ENCODE measurements at places on chromosomes 2 and 18.

DNA sequence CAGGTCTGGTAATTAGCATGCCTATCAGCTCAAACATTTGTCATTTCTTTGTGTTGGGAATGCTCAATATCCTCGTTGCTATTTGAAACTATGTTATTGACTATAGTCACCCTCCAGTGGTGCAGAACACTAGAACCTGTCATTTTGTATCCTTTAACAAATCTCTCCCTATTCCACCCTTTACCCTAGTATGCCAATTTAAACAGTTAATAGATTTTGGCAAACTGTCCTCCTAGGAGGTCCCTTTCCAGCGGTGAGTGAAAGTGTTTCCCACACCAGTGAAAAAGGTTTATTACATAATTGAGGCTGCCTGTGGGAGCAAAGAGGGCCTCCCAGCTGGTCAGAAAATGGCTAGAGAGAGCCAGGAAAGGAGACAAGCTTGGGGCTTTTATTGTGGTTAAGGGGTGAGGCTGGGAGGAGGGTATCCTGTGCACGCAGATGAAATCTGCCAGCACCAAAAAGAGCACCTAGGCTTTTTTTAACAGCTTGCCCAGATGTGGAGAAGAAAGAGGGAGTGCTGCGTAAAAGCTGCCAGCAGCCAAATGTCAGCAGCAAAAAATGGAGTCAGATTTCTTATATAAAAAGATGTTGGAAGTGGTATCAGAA, 1.8 kb upstream of the DRC1 start:
- no peak for DNase-seq

GRCh38 chr2:42835577-42836371, 43.4 kb upstream of the HAAO start:
- DNase-seq, result no peak

GRCh38 chr2:128416109-128416785, 97.6 kb upstream of the HS6ST1 start:
- no peak for DNase-seq

- DNase-seq, result no peak
Observed at GRCh38 chr2:105324732-105325131, 4.8 kb downstream of the TGFBRAP1 start.

DNA sequence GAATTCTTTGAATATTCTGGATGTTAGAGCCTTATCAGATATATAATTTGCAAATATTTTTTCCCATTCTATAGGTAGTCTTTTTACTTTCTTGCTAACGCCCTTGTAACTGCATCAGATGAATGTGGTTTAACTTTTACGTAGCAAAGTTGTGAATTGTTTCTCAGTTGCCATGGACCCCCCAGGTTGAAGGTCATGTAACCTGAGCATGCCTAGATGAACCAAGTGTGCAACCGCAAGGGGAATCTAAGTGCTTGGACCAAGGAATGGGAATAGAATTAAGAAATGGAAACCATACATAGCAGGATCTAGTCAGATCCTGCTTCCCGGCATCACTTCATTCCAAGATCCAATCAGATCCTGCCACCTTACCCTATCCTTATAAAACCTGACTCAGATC, 65.1 kb upstream of the TNP1 start:
- no peak for DNase-seq

DNA sequence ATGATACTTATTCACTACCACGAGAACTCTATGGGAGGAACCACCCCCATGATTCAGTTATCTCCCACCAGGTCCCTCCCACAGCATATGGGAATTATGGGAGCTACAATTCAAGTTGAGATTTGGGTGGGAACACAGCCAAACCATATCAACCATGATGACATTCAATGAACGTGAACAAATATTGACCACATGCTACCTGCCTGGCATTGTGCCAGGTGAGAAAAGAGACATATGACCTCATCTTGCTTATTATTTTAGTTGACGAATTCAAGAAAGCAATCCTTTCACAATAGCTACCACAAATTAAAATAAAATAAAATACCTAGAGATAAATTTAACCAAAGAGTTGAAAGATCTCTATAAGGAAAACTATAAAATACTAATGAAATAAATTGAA, 286.5 kb upstream of the CRIM1 start:
- no peak for DNase-seq

DNA sequence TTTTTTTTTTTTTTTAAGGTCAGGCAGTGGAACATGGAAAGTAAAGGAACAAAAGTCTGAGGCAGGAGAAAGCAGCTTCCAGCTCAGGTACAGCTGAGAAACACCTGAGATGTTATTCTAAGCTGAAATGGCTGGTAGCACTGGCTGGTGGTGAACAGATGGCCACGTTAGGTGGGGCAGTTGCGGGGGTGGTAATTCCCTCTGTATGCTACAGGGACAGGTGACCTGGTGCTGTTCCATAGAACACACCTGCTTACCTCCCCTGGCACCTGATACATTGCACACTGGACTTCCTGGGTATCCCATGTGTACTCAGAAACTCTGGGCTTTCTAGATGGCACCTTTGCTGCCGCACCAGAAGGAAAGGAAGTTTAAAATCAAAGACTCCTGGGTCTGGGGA, 333.3 kb downstream of the SLC8A1 start:
- no peak for DNase-seq

- DNase-seq, result no peak
Observed at GRCh38 chr2:112229348-112229747, 25.5 kb downstream of the ZC3H8 start.

GRCh38 chr2:60991644-60992043, 25.9 kb upstream of the PEX13 start:
- DNase-seq, result no peak

DNA sequence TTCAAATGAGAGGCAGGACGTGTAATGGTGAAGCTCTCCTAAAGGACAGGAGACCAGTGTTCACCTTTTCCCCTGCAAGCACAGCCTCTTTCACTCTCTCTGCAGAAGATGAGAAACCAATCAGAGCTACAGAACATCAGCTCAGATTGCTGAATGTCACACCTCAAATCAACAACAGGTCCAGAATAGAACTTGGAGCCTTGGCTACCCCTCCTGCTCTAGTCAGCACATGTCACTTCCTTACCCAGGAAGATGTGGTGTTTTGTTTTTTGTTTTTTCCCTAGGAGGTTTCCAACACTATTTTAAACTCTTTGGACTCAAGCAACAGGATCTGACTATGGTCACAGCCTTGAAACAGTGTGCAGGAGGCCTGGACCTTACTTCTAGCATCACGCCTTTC, 41.3 kb upstream of the PCBP1 start:
- no peak for DNase-seq

DNA sequence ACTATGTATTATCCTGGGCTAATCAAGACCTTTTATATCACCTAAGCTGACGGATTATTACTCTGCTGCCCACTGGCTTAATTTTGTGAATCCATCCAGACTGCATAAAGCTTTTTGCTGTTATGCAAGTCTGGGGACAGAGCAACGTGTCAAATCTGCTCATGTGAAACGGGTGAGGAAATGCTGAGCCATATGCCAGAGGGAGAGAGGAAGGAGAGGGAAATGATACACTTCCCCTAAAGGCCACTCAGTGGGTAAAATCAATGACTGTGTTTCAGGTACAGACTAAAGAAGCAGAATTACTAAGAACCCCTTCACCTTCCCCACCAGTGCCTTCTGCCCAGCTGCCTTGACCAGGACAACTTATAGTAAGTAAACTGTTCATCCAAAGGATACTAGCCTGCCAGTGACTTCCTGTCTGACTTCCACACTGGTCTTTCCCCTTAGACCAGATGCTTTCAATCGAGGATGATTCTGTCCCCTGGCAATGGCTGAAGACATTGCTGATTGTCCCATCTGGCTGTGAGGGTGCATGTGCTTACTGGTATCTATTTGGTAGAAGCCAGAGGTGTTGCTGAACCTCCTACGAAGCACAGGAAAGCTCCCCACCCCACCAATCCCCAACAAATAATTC, 43.0 kb downstream of the STAT1 start:
- no peak for DNase-seq

- DNase-seq, result no peak
Observed at GRCh38 chr2:218964041-218964771, 4.7 kb downstream of the CDK5R2 start.

- DNase-seq, result no peak
Observed at GRCh38 chr2:219489315-219489714, 9.4 kb upstream of the GMPPA start.

GRCh38 chr2:58429014-58429875, 188.1 kb upstream of the FANCL start:
- DNase-seq, result no peak

DNA sequence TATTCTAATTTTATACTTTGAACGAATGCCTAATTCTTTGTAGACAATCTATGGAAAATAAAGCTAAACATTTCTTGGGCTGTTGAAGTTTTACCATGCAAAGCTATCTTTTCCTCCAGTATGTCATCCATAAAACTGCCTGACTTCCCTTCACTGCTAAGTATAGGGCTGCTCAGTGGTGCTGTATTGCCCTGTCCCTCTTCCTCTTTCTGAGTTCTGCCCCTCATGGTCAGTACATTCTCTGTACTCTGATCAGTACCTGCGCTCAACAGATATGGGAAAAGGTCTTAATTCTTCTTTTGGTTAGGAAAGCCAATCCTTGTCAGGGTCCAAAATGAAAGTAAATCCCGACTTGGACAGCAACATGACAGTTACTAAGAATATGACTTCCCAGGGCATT, 321.9 kb downstream of the RAD51AP2 start:
- no peak for DNase-seq

DNA sequence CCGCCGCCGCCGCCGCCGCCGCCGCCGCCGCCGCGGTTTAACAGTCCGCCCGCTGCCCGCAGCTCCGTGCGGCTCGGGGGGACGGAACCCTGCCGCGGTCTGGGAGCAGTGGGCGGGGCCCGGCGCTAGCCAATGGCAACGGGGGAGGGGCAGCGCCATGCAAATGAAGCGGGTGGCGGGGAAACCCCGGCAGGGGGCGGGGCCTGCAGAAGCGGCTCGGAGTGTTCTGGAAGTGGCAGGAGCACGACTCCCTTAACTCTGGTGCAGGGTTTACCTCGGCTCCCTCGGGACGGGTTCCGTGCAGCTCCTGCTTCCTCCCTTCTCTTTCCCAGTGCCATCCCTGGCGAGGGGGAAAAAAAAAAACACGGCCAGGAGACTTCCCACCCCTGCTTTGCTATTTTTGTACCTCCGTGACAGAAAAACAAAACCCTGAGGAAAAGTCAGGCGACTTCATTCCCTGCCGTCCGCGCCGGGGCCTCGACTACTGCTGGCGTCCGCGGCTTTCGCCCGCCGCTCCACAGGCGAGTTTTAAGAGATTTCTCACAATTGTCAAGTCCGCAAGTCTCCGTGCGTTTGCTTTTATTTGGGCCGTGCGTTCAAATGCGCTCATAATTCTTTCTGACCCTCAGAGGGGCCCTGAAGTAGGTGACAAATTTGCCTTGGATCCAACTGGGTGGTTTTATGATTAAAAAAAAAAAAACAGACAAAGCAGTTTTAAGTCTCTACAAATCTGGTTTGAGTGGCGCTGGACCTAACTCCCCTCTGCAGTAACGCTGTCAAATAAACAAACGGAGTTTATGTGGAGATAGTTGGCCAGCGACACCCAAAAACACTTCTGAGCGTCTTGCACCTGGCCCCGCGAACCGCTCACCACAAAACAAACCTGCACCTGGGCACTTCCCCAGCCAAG, at the start of gene KANSL1L:
TSS of gene KANSL1L (minus strand) at position 101 of the 910 bp plus-strand sequence. CDS start 16,827 bp downstream, outside the sequence.
- DNase-seq, result peak; percentile 93

DNA sequence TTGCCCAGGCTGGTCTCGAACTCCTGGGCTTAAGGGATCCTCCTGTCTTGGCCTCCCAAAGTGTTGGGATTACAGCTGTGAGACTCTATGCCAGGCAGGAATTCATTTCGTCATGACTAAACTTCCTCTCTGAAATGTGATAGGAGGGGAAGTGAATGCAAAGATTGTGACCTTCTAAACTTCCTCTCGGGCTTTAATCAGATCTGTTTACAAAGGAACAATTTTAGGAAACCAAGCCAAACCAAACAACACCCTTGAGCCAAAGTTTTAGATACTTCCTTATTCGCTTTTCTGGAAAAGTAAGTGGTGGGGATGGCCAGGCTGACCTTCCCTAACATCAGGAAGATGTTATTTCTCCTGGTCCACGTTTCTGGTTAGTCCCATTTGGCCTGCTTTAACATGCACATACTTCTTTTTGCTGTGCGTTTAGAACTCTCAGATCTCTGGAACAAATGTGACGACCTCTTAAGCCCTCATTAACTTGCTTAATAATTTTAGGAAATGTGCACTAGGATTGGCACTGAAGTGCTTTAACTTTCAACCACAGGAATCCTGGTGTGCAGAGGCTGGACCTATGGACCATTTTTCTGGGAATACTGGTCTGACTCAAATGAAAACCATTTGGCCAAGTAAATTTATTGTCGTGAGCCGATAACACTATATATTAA, 33.2 kb upstream of the YES1 start:
- no peak for DNase-seq

- DNase-seq, result no peak
Observed at GRCh38 chr2:70161069-70161534, 29.7 kb downstream of the C2orf42 start.

GRCh38 chr18:79476918-79477571, 81.3 kb downstream of the NFATC1 start:
- DNase-seq, result no peak

DNA sequence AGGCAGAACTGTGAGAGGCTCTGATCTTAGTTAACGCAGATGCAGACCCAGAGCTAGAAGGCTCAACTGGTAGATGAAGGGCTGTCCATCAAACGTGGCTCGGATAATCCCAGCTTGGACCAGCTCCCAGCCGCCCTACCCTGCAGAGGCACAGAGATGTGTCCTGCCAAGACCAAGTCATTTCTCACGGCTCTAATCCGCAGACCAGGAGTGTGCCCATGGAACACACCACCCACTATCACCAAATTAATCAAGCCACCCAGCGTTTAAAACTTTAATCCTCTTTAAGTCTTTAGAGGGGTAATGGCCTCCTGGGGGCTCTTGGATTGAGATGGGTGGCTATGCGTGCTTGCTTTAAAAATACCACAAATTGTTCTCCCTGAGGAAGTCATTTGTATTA, 17.5 kb downstream of the LYPD1 start:
- DNase-seq, result no peak

DNA sequence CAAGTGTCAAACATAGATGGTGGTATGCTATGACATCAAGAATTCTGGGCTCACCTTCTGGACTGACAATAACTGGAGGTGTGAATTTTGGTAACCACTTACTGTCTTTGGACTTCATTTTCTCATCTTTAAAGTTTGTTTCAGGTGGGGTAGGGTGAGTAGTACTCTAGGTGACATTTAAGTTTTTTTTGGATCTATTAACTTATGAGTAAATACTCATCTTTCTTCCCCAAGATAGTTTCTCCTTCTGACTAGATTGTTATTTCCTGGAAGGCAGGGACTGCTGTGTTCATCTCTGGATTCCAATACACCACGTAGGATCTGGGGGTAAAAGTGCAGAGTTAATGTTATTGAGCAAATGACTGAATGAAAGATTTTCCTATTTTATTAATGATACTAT, 55.9 kb downstream of the ICOS start:
- no peak for DNase-seq

Measured in central memory CD4-positive, alpha-beta T cell (primary cell).